ENCODE measurements at places on chromosomes 2 and 18. TPM values are rescaled to one million over a fixed set of nuclear protein-coding genes. Genes with fewer than 3 reads are reported as not detected.

- no peak for DNase-seq
Observed at GRCh38 chr2:162828545-162828944, 10.0 kb downstream of the KCNH7 start.

DNA sequence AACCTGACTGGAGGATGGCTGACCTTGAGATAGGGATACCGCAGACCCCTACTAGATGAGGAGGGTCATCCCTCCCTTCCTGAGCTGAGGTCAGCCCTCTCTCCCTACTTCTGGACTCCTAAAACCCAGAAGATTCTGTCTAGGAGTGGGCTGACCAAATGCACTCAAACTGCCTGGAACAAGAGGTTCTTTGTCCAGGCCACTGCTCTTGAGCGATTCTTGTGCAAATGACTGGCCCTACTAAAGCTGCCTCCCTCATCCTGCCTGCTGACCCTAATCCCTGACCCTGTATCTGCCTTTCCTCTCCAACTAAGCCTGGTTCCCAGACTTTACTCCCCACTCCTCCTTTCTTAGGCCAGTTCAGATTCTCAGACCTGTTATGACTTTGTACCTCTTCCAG lies 56.2 kb downstream of the EFR3B start:
- DNase-seq = no peak

Gene DAW1
- 0.65 TPM for total RNA-seq

Gene SIX2
- total RNA-seq = 1.3 TPM

GRCh38 chr18:71136487-71136886 lies 847.6 kb downstream of the SOCS6 start:
- no peak for DNase-seq

DNA sequence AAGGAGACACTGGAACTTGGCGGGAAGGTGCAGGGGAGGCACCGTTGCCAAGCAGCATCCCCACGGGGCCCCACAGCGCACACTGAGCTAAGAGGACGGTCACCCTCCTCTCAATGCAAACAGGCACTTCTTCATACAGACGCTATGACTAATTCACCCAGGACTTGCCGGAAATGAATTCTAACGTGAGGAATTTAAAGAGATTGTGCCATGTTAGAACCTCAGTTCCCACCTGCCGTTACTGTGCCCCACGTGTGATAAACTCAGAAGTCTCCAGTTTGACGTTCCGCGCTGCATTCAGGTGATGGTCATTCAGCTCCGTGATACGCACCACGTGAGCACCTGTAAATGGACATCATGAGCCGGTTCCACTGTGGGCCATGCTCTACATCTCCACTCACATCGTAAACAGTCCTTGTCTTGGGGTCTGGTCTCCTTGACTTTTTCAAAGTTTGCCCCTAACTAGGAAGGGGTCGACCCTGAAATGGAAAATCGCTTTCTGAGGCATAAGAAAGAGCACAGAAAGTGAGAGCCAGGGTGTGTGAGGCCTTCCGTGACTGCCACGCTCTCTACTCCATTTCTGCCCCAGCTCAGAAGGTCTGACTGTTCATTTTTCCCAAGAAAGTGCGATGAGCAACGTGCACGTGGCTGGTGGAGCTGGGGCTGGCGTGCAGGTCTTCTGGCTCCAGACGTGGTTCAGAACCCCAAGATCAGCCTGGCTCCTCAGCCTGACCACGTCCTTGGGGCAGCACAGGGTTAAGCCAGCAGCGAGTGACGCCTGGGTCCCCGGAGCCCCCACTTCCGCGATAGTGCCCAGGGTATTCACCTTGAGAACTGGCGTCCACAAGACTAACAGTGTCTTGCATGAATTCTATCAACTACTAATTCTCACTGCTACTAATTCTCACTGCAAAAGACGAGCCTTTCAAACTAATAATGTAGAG lies 35.1 kb downstream of the TMEM18 start:
- no peak for DNase-seq

Gene LONRF2
- 13.5 TPM for total RNA-seq

DNA sequence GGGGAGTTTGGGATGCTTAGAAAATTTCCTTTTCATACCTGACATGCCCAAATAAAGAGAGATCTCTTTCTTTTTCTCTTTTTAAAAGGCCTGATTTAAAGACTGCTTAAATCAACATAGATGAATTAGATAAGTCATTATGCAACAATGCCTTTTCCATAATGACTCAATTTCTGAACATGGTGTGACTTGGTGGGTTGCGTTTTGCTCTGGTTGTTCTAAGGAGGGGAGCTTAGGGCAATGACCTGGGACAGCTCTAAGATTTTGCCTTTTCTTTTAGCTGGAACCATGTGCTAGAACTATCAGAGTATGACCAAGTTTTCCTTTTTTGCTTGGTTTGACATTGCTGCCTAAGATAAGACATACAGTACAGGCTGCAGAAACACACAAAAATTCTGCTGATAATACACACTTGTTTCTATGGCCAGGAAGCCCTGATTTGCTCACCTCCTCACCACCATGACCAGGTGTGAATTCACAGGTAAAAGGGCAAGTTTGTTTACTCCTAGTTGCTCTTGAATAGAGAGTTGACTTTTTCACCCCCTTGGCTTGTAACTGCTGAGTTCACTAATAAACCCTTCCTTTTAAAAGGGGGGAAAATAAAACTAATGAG lies 58.1 kb upstream of the IL1RL1 start:
- no peak for DNase-seq

DNA sequence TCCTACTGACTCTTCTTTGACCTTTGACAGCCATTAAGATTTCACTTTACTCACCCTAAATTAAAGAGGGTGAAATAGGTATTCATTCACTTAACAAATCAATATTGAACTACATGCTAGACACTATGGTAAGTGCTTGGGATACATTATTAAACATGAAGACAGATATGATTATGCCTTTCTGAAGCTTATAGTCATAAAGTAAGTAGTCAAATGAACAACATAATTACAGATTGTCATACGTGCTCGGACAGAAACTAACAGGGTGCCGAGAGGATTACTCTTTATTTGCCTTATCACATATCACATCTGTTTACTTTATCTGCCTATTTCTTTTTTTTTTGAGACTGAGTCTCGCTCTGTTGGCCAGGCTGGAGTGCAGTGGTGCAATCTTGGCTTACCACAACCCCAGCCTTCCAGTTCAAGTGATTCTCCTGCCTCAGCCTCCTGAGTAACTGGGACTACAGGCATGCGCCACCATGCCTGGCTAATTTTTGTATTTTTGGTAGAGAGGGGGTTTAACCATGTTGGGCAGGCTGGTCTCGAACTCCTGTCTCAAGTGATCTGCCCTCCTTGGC lies 9.8 kb downstream of the ACVR2A start:
- no peak for DNase-seq

- no peak for DNase-seq
Observed at GRCh38 chr2:186455613-186456012, 30.4 kb upstream of the ZC3H15 start.

Gene SNRPD1
- total RNA-seq = 36.9 TPM

DNA sequence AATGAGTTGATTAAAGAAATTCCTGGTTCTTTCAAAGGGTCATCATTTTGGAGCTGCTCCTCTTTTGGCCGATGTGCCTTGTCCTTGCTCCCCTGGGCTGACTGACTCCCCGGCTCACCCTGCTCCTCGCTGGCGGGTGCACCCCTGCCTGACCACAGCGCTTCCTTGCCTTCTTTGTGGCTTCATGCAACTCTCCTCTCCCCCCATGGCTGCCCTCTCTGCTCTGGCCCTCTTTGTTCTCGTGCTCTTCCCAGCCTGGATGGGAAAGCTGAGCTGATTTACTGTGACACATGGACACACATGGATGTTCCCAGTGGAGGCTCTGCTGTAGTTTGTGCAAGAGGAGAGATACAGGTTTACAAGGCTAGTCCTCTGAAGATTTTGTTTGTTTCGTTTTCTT lies 234.6 kb downstream of the HAUS1 start:
- no peak for DNase-seq

Gene MAP3K19
- not detected for total RNA-seq

DNA sequence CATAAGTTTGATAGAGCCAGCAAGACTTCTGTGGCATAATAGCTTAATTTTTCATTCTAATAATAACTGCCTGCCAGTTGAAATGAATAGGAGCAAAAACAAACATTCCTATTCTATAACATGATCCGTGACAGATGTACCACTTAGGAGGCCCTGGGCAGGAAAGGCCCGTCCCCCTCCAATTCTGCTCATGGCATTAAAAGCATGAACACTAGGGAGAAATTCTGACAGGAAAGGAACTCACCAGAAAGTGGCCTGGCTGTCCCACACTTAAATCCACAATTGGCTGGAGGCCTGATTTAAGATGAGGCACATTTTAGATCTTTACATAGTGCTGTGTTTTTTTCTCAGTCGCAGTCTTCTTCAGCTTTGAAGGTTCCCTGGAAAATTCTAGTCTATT lies 261.9 kb upstream of the ETAA1 start:
- DNase-seq = no peak

Gene RAB11FIP5
- 31.8 TPM for total RNA-seq

- no peak for DNase-seq
Observed at GRCh38 chr2:219831957-219832356, 204.5 kb downstream of the SLC4A3 start.

GRCh38 chr18:13703899-13704298 lies 22.5 kb downstream of the FAM210A start:
- DNase-seq = no peak

DNA sequence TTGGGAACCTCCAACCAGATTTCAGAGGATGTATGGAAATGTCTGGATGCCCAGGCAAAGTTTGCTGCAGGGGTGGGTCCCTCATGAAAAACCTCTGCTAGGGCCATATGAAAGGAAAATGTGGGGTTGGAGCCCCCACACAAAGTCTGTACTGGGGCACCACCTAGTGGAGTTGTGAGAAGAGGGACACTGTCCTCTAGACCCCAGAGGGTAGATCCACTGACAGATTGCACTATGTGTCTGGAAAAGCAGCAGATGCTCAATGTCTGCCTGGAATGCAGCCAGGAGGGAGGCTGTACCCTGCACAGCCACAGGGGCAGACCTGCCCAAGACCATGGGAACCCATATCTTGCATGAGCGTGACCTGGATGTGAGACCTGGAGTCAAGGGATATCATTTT lies 573.7 kb upstream of the NXPH2 start:
- no peak for DNase-seq

Gene VWC2L
- total RNA-seq = not detected

GRCh38 chr2:96157649-96158553 lies 12.7 kb upstream of the DUSP2 start:
- DNase-seq = no peak

Gene SPHKAP
- 28.1 TPM for total RNA-seq

GRCh38 chr2:136751406-136751805 lies 13.9 kb upstream of the THSD7B start:
- no peak for DNase-seq

Gene CCDC85A
- 2.5 TPM for total RNA-seq

GRCh38 chr2:167264380-167264779 lies 376.1 kb downstream of the XIRP2 start:
- no peak for DNase-seq

All from left cardiac atrium (tissue), 4 donors.